ENCODE measurements at places on chromosomes 16 and 17.
A peak's percentile ranks its signal among the peaks of the same experiment; 100 is the strongest.

- DNase-seq: no peak
These were observed 298.8 kb downstream of the FOXL1 start for GRCh38 chr16:86877108-86877507.

- DNase-seq: no peak
These were observed 948.1 kb downstream of the KCNJ2 start for GRCh38 chr17:71117466-71117865.

- no peak for DNase-seq
These were observed 112.7 kb upstream of the TMEM97 start for GRCh38 chr17:28206292-28206691.

GRCh38 chr16:27171584-27171983 is 31.7 kb upstream of the KDM8 start:
- DNase-seq: no peak

DNA sequence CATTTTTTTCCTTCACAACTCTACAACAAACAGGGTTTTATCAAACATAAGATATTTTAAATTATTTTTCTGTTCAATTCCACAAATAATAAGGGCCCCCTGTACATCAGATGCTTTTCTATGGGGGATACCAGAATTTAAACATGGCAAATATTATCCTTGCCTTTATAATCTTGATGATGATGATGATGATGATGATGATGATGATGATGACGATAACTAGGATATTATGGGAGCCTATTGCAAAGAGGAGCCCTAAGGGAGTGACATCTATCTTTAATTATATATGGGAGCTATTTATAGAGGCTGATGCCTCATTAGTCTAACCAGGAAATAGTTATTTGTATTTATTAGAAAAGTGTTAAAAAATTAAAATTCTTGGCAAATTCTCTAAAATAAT is 6.8 kb downstream of the MEIOC start:
- no peak for DNase-seq

DNA sequence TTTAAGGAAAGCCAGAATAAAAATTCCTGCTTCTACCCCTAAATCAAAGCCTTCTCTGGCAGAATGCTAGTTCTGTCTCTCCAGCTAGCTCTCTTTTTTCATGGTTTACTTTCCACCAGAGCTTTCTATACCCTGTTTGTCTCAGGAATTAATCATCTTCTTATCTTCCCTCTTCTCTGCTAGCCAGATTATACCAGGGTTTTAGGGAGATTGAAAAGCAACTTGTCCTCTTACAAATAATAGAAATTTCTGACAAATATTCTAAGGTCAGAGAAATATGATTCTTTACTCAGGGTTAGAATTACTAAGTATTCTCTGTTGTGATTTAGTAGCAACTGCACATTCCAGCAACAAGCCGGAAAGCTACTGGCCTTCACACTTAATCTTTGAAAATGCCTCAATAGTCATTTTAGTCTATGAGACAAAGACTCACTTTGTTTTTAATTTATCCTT is 166.4 kb downstream of the TANC2 start:
- no peak for DNase-seq

- DNase-seq: peak; percentile 53
These were observed 164.0 kb downstream of the VPS53 start for GRCh38 chr17:550463-551180.

DNA sequence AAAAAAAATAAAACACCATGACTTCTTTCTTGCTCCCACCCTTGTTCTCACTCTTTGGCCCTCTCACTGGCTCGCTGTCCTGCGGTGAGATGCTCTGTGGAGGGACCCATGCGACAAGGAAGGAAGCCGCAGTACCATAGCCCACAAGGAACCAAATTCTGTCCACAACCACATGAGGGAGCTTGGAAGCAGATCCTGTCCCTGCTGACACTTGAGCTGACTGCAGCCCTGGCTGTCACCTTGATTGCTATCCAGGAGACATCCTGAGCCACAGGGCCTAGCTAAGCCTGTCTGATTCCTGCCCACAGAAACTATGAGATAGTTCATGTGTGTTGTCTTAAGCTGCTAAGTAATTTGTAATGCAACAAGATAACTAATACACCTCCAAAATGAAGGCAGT is 4.8 kb upstream of the MT2A start:
- no peak for DNase-seq

DNA sequence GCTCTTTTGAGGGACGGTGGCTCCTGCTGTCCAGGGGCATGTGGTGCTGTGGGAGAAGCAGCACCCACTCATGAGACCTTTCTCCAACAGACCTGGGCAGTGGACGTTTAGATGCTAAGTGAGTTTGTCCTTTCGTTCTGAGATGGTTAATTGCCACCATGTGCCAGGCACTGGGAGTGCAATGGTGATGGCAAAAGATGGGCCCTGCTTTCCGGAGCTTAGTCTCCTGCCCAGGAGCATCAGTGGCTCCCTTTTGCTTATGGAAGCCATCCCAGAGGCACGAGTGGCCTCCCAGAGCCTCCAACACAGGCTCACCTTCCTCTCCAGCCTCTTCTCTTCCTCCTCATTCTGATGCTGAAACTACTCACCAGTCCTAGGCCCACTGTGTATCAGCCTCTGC is 28.4 kb downstream of the CASKIN2 start:
- no peak for DNase-seq

All from retinal pigment epithelial cell (primary cell).